ENCODE measurements at places on chromosomes 3 and 15.
A peak's percentile ranks its signal among the peaks of the same experiment; 100 is the strongest.

- DNase-seq, result no peak
Observed at GRCh38 chr3:179895330-179895729, 141.4 kb downstream of the PEX5L start.

GRCh38 chr15:33328106-33328505 is 17.3 kb downstream of the RYR3 start:
- DNase-seq, result no peak

DNA sequence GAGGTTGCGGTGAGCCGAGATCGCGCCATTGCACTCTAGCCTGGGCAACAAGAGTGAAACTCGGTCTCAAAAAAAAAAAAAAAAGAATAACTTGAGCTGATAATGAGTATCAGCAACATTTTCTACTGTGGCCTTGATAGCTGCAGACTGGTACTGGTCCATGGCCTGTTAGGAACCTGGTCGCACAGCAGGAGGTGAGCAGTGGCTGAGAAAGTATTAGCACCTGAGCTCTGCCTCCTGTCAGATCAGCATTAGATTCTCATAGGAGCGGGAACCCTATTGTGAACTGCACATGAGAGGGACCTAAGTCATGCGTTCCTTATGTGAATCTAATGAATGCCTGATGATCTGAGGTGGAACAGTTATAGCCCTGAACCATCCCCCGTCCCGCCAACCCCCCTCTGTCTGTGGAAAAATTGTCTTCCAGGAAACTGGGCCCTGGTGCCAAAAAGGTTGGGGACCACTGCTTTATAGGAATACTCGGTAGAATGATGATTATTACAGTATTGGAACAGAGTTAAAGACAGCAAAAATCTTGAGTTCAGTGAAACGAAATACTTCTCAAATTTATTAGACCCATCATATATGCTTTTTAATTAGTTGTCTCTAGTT is 126.0 kb downstream of the ZNF609 start:
- no peak for DNase-seq

GRCh38 chr15:81321667-81322066 is 2.3 kb downstream of the STARD5 start:
- no peak for DNase-seq

GRCh38 chr3:63478990-63479660 is 173.3 kb upstream of the SNTN start:
- no peak for DNase-seq

- DNase-seq, result no peak
Observed at GRCh38 chr3:151580591-151580990, 119.7 kb upstream of the IGSF10 start.

DNA sequence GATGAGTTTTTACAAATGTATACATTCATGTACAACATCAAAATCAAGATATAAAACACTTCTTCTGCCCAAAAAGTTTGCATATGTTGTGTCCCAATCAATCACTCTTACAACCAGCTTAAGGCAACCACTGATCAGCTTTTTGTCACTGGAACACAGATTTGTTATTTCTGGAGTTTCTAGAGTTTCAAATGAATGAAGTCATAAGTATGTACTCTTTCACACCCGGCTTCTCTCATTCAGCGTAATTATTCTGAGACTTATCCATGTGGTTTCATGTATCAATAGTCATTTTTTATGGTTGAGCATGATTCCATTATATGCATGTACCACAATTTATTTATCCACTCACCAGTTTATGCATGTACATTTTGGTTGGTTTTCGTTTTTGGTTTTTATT is 53.0 kb upstream of the CORO2B start:
- no peak for DNase-seq

DNA sequence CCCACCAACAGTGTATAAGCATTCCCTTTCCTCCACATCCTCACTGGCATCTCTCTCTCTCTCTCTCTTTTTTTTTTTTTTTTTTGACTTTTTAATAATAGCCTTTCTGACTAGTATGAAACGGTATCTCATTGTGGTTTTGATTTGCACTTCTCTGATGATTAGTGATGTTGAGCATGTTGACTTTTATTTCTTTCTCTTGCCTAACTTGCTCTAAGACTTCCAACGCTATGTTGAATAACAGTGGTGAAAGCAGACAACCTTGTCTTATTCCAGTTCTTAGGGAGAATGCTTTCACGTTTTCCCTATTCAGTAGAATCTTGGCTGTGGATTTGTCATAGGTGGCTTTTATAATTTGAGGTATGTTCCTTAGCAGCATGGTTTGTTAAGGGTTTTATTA is 249.4 kb upstream of the MDFIC2 start:
- DNase-seq, result no peak

- peak; percentile 65 for DNase-seq
Observed at GRCh38 chr15:60370105-60370868, 27.5 kb downstream of the ANXA2 start.

- DNase-seq, result no peak
Observed at GRCh38 chr15:92747047-92747446, 91.5 kb upstream of the FAM174B start.

GRCh38 chr15:100735129-100736053 is 133.0 kb downstream of the ASB7 start:
- no peak for DNase-seq

- peak; percentile 87 for DNase-seq
Observed at GRCh38 chr3:126266291-126266840, 86.0 kb upstream of the ALDH1L1 start.

GRCh38 chr3:55526332-55527030 is 39.4 kb upstream of the WNT5A start:
- peak; percentile 65 for DNase-seq

DNA sequence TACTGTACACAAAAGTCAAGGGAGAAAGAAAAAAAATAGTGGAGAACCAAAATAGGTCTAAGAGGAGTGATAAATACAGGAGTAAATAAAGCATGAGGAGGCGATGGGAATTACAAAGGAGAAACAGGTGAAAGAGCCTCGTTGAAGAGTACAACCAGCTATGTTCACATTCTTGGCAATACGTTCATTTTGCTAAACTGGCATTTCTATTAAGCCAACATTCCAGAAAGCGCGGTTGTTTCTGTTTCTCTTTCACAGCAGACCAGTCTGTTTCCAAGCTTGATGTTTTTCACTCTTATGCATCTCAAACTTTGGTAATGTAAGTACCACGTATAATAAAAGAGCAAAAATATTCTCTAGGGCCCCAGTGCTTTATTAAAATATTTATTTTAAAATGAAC is 74.5 kb downstream of the NSUN3 start:
- DNase-seq, result no peak

DNA sequence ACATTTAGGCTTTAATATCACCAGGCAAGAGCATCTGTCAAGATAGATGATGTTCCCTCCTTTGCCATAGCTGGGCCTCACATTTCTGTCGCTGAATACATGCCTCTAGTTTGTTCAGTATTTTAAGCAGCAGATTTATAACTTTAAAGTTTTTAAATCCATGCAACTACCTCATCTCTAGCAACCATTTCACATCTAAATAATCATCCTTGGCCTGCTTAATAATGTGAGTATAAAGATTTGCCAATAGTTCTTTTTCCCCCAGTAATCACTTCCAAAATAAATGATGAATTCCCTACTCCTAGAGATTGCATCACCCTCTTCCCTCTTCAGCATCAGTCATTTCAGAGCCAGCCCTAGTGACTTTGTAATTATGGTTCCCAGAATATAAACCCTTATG is 36.2 kb upstream of the FILIP1L start:
- DNase-seq, result peak; percentile 69

GRCh38 chr15:70470556-70471191 is 292.7 kb downstream of the UACA start:
- no peak for DNase-seq

- no peak for DNase-seq
Observed at GRCh38 chr15:97976129-97976528, 15.6 kb downstream of the ARRDC4 start.

- DNase-seq, result peak; percentile 82
Observed at GRCh38 chr3:130894130-130894985, 474 bp downstream of the ATP2C1 start.

- DNase-seq, result no peak
Observed at GRCh38 chr3:143820466-143821221, 27.6 kb downstream of the SLC9A9 start.

DNA sequence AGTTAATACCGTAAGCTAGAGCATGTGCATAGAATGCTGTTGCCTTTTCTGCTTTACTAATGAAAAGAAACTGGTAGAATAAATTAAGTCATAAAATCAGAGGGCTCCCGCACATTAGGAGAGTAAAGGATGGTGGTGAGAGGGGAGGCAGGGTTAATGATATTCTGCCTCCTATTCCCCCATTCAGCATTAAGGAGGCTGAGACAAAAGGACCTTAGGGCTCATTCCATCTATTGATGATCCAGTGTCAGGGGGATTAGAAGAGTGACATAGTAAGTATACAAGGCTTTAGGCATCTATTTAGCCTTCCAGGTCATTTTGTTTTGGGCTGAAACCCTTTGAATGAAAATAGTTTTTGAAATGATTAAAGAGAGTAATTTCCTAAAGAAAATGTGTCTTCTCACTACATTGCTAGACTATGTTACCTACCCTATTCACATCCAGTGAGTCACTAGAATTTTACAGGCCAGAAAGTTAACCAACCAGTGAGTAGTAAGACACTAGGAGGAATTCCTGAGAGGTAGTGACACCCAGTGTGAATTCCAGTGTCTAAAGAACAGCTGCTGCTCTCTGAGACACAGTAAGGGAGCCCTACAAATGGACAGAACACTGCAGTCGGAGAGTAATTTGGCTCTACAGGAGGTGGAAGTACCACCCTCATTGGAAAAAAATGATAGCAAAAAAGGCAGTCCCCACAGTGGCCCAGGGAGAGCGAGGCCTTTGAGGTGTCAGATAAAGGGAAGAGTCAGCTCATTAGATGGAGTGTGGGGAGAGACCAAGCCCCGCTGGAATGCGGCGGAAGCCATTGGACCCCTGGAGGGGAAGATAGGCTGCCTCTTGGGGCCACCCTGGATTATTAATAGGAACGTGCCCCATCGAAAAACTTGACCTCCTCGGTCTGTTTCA is 67.6 kb downstream of the TUSC7 start:
- no peak for DNase-seq

- peak; percentile 28 for DNase-seq
Observed at GRCh38 chr3:21912711-21913110, 161.7 kb upstream of the ZNF385D start.

- DNase-seq, result no peak
Observed at GRCh38 chr3:43180027-43180426, 74.1 kb upstream of the POMGNT2 start.

DNA sequence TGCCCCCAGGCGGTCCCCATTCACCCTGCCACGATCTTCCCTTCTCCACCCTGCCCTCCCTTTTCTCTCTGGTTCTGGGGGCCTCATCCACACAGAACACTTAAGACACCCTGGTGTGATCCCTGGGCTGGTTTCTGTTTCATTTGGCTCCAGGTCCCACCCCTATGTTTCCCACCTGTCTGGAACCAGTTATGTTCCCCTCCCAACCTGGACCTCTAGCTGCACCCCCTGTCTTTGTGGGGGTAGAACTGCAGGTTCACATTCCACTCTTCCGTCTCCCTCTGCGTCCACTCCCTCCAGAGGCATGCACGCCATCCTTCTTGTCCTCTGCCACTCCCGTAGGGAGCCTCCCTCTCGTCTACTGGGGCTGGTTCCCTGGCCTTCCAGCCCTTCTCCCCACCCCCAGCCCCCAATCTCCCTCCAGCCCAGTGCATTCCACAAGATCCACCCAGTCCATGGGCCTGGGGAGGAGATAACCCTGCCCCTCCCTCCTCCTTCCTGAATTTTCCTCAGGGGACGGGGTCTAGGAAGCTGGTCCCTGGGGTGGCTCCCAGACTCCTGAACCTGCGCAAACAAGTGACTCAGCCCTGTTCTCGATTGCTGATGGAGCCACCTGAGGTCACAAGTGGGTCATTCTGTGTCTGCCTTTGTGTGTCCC is 73.8 kb downstream of the ABTB1 start:
- peak; percentile 61 for DNase-seq

- peak; percentile 28 for DNase-seq
Observed at GRCh38 chr3:115272036-115272824, 125.1 kb upstream of the ZBTB20 start.

DNA sequence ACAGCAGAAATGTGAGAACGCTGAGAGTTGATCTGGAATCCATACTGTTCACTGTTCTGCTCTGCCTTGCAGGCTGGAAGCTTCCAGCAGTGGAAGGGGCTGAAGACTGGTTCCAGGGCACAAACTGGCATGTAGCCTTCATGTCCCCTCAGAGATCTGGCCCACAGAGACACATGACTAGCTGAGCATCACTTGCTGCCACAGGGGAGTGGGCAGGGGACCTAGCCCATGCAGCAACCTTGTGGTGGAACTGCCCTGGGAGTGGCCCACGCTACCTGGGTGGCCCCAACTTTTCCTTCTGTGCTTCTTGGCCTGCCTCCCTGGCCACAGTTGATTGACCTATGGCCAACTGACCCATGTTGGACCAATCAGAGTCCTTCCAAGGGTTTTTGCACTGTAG is 98.1 kb downstream of the TPRA1 start:
- DNase-seq, result no peak

DNA sequence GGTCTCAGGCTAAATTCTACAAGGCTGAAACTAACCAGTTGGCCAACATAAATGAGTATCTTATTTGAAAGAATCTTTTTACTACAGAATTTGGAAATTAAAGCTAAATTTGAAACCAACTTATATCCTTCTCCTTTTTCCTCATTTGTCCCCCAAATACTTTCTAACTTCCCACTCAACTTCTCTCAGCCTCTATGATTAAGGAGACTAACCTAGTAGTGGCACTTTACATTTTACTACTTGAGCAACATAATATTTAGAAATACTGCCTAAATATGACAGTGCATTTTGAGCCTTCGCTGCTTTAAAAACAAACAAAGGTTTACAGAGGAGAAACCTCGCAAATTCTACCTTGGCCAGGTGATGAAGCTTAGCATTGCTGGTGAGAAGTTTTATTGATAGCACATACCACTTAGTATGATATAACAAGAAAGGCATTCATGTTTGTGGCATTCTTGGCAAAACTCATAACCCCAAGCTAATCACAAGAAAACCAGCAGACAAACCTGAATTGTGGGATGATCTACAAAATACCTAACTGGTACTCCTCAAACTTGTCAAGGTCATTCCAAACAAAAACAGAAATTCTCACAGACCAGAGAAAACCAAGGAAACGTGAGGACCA is 432.1 kb upstream of the CFAP20DC start:
- DNase-seq, result no peak

DNA sequence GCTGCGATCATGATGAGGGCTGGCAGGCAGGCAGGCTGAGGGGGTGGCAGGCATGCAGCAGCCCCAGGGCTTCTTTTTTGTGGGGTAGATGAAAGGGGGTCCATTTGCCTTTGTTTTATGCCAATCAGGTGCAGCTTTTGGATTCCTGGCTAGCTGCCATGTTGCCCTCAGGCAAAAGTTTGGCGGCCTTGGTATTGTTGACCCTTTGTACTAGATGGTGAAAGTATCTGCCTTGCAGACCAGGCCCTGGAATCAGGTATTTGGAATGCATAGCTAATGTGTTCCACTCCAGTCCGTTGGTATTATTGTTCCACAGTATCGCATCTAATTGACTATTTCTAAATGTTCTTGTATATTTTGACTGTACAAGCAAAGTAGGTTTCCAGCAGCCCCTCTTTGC is 35.0 kb downstream of the EEFSEC start:
- no peak for DNase-seq

- DNase-seq, result no peak
Observed at GRCh38 chr3:11634081-11634635, 9.6 kb downstream of the VGLL4 start.

All from stomach (tissue), 19 donors.